NCI-H146 (cell line): ENCODE measurements at places on chromosomes 2 and 18.
A peak's percentile ranks its signal among the peaks of the same experiment; 100 is the strongest.

DNA sequence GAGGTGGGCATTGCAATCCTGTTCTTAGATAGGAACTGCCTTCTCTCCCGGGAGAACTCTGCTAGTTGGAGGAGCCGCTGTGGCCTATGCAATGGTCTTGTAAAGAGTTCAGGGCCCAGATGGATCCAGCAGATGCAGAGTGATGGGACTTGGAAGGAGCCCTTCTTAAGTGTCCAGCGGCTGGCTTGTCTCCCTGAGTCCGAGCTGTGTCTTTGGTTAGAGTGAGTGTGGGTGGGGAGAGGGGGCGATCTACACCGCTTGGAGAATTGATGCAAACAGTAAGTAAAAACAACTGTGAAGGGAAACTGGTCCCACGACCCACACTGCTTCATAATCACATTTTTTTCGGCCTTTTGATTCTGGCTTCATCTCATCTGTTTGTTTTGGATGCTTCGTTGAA, 89.8 kb upstream of the CYRIA start:
- DNase-seq = no peak

- no peak for DNase-seq
Observed at GRCh38 chr2:160541745-160542144, 48.1 kb upstream of the RBMS1 start.

- DNase-seq = no peak
Observed at GRCh38 chr2:77479395-77479794, 42.8 kb downstream of the LRRTM4 start.

GRCh38 chr18:66226782-66227181, 377.1 kb downstream of the CDH19 start:
- DNase-seq = no peak

GRCh38 chr2:106356291-106356690, 111.9 kb downstream of the RGPD3 start:
- DNase-seq = no peak

DNA sequence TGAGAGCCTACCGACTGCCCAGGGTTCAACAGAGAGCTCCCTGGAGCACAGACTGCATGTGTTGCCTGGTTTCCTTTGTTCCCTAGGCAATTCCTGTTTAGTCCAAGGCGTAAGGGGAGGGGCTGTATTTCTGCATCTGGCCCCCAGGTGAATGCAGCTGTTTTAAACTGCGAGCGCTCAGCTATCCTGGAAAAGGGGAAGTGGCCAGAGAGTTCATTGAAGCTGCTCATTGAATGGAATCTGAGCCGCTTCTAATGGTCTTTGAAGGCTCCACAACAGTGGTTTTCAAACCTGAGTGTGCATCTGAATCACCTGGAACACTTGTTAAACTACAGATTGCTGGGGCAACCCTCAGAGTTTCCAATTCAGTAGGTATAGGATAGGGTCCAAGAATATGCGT, 18.1 kb downstream of the MAPK4 start:
- DNase-seq = peak; percentile 71

GRCh38 chr18:74497778-74498177, 1.6 kb downstream of the CNDP2 start:
- no peak for DNase-seq

- no peak for DNase-seq
Observed at GRCh38 chr2:79432731-79433146, 80.1 kb upstream of the CTNNA2 start.
